ENCODE measurements at places on chromosomes 5 and 9.
A peak's percentile ranks its signal among the peaks of the same experiment; 100 is the strongest.

GRCh38 chr9:35790385-35791296, 750 bp upstream of the NPR2 start:
- peak; percentile 16 for DNase-seq

- DNase-seq, result no peak
Observed at GRCh38 chr5:134873494-134873893, 677 bp upstream of the TXNDC15 start.

- DNase-seq, result no peak
Observed at GRCh38 chr5:120614531-120615180, 150.6 kb downstream of the PRR16 start.

GRCh38 chr5:96279801-96280542, 153.1 kb downstream of the PCSK1 start:
- DNase-seq, result no peak

- no peak for DNase-seq
Observed at GRCh38 chr9:119961774-119962424, 592.7 kb upstream of the BRINP1 start.

DNA sequence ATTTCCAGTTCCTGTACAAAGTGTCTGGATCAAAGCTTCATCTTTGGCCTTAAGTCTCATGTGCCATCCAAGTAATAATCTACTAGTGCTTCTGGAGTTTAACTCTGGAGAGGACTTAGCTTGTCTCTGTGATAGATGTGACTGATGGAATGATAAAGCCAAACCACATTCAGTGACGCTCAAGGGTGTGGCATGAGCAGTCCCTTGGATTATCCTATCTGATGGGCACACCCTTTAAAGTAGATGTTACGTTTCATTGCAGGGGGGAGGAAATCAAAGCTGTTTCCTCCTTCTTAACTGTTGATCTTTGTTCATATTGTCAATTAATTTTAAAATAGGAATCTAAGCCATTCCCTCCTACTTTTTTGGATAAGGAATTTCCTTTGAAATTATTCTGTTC, 8.5 kb upstream of the EGFLAM start:
- no peak for DNase-seq

- no peak for DNase-seq
Observed at GRCh38 chr9:92965759-92966517, 18.6 kb downstream of the FGD3 start.

DNA sequence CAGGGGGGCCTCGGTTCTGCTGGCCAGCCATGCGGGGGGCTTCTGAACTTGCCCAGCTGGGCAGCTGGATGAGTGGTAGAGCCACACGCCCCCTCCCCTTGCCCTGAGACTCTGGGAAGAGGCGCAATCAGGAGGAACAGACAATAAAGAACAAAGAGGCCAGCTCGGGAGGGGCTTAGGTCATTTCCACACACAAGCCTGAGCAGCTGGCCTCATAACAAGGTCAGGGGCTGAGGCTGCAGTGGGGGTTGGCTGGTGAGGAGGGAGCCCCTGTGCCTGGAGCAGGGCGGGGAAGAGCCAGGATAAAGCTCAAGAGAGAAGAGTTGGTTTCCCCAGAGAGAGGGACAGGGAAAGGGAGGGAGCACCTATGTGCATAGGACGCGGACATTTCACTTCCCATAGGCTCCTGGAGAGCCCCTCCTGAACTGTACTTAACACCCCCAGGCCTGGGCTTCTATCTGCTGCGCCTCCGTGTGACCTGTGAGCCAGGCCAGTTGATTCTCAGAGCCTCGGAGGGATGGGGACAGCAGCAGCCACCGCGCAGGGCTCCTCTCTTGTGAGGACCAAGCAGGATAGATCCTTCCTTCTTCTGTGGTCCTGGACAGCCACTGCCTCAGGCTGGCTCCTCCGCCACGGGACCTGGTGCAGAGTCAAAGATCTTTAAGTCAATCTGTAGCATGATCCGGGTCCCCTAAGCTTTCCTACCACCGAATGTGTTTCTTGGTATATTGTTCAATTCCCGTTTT, 75.3 kb upstream of the GGTA1 start:
- DNase-seq, result no peak

DNA sequence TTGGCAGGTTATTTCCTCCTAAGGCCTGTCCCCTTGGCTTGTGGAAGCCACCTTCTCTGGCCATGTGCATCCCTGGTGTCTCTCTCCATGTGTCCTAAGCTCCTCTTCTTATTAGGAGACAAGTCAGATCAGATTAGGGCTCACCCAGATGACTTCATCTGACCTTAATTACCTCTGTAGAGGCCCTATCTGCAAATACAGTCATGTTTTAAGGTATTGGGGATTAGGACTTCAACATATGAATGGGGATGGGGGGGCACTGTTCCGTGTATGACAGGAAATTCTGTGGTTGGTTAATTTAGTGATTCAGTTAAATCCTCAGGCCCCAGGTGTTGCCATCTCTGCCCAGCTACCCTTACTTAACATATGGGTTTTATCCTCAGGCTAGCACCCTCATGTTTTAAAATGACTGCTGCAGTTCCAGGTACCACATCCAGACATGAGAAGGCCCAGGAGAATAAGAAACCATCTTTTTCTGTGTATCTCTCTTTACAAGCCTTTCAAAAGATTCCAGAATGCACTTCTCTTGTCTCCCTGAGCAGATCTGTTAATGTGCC, 51.9 kb upstream of the RAI14 start:
- no peak for DNase-seq

GRCh38 chr5:107251151-107251550, 419.6 kb downstream of the EFNA5 start:
- no peak for DNase-seq

DNA sequence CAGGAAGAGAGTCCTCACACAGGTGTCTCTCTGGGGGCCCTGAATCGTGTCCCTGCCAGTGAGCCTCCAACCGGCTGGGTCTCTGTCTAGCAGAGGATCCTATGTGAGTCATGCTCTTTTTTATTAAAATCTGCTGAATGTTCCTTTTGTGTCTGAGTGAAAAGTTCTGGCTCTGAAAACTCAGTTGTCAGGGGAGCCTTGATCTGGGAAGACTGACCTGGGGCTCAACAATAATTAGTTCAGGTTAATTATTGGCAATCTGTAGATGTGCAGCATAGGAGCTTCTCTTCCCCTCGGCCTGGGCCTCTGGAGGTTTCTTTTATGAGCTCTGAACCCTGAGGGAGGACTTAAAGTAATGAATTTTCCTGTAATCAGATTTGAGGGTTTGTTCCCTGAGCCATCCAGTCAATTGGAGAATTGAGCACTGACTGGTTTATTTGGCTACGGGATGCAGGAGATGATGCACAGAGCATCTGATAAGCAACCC, 45.2 kb downstream of the ALG2 start:
- no peak for DNase-seq

DNA sequence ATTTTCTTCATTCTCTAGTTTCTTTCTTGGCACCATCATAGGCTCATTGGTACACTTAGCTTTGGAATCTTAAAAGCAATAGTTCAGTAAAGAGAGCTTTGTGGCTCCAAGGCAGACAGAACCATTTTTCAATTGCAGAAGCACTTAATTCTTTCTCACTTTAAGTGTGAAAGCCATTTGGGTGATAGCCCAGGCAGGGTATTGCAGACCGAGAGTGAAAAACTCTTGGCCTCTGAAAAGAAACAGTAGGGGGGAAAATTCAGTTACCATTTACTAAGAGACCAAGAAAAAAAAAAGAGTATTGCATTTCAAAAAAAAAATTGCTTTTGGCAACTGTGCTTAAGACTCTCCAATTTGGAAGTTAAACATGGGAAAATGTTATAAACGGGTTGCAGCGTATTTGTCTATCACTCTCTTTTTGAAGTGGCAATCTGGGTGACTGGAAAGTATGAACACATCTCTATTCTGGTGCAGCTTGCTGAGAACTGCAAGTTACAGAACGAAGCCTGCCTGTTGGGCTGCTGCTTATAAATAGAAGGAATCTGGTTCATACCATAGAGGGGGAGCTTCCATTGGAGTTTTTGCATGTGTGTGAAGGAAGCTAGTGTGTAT, 170.5 kb downstream of the TLE4 start:
- peak; percentile 6 for DNase-seq

Measured in substantia nigra (tissue), 51 donors.